Motor neuron (in vitro differentiated cells): ENCODE measurements at places on chromosomes 5 and 9.

GRCh38 chr5:144207875-144208444 is 37.3 kb downstream of the KCTD16 start:
- no peak for ATAC-seq

- ATAC-seq, result no peak
Observed at GRCh38 chr5:64883912-64884311, 115.2 kb downstream of the CWC27 start.

DNA sequence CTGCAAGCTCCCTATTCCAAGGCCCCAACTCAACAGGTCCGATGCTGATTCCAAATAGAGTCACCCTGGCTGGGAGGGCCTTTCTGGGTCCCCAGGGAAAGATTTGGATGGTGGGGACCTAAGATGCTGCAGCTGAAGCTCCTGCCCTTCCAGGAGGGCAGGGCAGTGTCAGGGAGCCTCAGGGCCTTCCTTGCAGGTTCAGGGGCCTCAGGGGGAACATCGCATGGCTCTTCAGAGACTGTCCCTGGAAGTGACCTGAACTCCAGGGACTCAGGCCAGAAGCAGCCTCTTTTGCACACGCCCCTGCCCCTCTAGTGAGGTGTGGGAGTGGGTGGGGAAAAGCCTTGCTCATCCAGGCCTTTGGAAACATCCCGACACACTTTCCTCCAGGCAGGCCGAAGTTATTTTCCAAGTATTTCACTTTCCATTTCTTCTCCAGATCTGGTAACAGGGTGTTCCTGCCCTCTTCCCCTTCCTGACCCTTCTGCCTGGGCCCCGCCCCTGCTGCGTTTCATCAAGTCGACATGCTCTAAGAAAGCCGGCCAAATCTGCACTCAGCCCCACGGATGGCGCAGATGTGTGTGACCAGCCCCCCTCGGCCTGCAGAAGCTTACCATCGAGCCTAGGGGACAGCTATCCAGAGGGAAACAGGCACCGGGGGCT is 159.5 kb downstream of the FGF18 start:
- ATAC-seq, result no peak

DNA sequence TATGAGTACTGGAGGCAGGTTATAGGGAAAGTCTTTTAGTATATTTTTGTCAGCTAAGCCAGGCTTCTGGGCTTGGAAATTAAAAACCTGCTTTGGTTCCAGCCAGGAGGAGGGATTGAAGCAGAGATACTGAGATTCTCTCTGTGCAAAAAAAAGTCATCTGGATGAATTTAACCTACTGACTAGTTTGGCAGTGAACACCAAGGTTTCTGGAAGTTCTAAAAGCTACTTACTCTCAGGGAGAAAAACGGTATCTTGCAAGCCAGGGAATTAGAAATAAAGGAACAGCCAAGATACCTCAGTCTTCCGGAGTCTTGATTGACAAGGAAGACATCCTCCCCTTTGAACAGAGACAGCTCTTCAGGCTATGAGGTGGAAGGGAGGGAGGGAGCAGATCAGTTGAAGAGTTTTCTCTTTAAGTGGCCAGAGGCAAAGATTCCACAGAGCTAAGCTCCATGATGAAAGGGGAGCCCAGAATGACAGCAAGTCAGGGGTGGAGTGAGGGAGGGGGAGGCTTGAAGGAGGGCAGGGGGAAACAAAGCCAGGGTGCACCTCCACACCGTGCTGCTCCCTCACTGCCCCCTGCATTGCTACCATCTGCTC is 8.3 kb upstream of the ZBTB34 start:
- no peak for ATAC-seq

- no peak for ATAC-seq
Observed at GRCh38 chr5:56676091-56676768, 139.1 kb upstream of the MAP3K1 start.

- ATAC-seq, result no peak
Observed at GRCh38 chr9:107390279-107390678, 99.3 kb downstream of the KLF4 start.

DNA sequence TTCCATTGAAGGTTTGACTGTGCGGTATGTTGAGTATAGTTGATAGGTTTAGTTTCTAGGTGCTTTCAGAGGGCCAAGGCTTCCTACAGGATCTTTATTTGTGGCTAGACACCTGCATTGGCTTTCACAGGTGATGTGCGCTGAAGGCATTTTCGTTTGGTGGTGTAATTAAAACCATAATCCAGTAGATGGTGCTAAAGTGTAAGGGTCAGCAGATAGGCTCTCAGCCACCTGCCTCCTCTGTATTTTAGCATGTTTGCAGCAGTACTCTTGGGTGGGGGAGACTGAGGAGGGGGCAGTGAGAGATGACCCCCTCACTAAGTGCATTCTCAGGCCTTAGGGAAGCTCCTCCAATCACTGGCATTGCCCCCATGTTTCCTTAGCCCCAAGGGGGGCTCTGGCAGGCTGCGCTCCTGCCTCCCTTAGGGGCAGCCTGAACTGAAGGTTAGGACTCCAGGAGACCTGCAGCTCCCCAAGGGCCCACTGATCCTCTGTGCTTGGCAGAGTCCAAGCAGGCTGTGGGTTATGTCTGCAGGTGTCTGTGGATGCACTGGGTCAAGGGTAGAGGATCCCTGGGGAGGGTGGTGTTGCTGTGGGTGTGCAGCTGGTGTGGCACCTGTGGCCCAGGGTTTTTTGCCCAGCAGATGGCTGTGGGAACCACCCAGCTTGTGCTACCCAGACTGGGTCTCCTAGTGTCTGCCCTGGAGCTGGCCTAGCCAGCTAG is 23.4 kb downstream of the CDK20 start:
- ATAC-seq, result peak; percentile 55

DNA sequence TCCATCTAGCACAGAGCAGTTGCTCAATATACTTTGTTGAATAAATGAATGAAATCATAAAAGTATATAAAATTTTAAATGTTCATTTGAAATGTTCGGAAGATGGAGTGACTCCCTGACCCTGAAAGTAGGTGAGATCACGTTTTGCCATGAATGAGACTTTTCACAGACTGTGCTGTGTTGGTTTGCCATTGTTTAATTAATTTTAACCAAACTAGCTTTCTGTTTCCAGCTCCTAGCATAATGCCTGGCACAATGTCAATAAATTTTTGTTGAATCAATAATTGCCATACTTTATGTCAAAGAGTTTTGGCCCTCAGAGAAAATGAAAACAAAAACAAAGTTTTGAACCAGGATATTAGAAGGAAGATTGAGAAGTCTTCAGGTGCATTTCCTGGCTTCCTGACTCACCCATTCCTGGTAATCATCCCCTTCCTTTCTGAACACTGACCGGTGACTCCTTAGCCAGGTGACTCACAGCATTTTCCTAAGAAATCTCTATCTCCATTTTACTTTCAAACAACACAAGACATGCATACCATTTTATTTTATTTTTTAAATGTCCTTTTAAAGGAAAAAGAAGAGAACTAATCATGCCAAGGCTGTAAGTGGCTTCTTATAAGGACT is 15.1 kb downstream of the SLC28A3 start:
- no peak for ATAC-seq

DNA sequence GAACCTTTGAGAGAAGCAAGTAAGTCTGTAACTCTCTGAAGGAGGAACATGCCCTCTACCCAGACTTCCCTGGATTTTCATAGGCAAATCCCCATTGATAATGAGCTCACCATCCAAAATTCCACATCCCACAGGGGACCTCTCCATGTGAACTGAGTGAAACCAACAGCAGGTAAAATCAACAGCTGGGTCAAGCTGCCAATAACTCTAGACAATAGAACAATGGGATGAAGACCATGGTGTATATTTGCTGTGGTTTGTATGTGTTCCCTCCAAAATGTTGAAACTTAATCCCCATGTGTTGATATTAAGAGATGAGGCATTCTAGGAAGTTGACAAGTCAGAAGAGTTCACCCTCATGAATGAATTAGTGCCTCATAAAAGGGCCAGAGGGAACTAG is 110.2 kb upstream of the MYO10 start:
- ATAC-seq, result no peak

DNA sequence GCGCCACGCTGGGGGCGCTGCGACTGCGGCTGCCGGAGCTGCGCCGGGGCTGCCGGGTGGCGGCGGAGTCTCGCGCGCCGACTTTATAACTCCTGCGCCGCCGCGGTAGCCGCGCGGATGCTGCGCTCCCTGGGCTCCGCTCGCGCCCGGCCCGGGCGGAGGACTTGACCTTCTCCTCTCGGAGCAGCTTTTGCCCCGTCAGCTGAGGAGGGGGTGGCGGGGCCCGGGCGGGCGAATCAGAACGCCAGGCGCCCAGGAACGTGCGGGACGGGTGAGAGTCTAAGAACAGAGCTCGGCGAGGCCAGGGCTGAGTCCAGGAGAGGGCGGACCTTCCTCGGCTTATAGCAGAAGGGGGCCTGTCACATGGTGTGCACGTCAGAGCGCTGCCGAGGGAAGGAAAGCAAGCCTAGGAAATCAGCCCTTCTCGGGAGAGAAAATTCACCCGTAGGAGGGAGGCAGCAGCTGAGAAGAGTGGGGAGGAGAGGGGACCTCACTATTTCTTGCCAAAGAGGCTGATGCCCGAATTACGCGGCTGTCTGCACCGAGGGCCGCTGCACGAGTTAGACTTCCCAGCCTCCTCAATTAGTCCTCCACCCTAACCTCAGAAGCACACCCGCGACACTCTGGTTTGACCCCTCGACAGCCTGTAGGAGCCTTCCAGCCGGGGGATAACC is at the start of gene FOXD1:
Gene FOXD1 (minus strand): TSS at position 315 of the 674 bp plus-strand sequence. CDS start 415 bp downstream, outside the sequence.
- peak; percentile 86 for ATAC-seq

DNA sequence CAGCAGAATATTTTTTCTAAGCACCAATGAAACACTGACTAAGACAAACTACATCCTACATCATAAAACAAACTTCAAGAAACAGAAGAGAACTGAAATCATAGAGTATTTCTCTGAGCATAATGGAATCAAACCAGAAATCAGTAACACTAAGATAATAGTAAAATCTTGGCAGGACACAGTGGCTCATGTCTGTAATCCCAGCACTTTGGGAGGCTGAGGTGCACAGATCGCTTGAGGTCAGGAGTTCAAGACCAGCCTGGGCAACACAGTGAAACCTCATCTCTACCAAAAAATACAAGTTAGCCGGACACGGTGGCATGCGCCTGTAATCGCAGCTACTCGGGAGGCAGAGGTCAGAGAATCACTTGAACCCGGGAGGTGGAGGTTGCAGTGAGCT is 63.1 kb downstream of the RNF130 start:
- ATAC-seq, result no peak

GRCh38 chr5:87825583-87825982 is 412.9 kb upstream of the CCNH start:
- no peak for ATAC-seq

GRCh38 chr9:89430995-89431394 is 66.9 kb downstream of the SEMA4D start:
- no peak for ATAC-seq

DNA sequence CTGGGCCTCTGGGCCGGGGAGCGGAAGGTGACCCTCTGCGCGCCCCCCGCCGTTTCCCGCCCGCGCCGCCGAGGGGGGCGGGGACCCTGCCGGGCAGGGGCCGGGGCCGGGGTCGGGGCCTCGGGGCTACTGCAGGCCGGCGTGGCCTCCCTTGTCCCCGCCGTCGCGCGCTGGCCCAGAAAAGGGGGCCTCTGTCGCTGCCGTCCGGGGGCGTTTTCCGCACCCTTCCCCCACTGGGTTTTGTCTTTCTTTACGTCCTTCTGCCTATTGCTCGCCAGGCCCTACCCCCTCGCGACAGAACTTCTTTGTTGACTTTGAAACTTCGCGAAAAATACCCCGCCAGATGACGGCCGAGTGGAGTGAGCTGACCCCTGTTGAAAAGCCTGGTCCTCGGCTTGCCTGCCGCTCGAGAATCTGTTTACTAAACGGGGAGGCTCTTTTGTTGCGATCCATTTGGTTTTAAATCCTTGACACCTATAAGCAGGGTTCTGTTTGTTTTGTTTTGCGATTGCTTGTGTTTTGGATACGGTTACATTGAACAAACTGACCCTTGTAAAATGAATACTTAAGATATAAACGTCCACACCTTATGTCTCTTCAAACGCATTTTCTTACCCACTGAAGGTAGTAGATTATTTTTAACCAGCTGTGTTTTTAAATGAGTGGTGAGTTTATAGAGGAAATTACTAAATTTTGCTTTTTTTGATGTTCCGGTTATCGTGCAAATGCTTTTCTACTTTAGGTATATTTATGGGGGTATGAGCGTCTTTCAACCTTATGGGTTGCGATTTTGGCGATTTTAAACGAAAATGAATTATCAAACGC is 765 bp downstream of the MARCHF6 start:
- no peak for ATAC-seq

GRCh38 chr5:132493821-132494220 is 3.2 kb upstream of the IRF1 start:
- no peak for ATAC-seq

DNA sequence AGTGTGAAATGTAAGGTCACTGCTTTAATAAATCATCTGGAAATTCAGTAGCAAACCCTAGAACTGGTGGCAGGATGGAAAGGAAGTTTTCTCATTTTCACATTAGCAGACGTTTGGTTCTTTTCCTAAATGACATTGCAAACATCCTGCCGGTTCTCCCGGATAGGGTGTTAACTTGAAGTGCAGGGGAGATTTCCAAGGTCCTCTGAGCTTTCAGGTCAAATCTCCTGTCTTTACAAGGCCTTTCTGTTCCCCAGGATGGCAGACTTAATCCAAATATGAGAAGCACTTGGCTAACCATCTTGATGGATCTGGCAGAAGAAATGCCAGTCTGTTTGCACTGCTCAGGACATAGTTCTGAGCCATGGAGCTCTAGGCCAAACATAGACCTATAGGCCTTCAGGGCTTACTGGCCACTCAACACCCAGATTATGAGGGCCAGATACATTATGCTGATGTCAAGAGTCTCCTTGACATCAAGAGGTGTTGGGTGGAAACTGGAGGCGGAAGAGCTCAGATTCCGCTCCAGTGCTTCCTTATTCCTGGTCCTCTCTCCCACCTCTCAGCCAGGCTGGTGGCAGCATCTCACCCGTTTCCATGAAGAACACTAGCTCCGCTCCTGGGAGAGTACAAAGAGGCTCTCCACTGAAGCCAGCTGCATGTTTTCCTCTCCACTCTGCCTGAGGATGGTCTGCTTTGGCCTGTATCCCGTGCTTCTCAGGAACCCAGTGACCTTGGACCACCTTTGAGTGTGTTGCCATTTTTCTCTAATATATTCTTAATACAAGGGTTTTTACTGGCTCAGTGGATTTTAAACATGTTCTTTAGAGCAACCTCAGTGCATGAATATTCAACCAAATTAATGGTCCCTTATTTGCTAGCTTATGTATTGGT is 61.0 kb downstream of the RALGPS1 start:
- no peak for ATAC-seq

- no peak for ATAC-seq
Observed at GRCh38 chr5:80554646-80555045, 15.4 kb downstream of the ANKRD34B start.

DNA sequence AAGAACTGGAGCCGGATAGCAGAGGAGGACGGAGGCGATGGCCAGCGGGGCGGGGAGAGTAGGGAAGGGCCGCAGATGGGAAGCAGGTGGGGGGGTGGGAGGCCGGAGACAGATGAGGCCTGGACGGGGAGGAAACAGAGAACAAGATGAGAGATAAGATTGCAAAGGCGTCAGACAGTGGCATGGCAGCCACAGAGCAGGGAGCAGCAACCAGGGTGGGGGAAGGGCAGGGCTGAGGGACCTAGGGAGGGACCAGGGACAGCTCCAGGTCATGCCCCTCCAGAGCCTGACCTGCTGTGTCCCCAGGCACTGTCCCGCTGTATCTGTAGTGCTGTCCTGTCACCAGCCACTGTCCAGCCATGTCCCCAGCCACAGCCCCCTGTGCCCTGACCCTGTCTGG is 49.6 kb upstream of the LMX1B start:
- peak; percentile 51 for ATAC-seq
